NCI-H510A treated with DMSO at 0.1 percent for 48 hours (cell line): ENCODE measurements at places on chromosomes 6 and 20.

- no peak for DNase-seq
Measured at GRCh38 chr20:20317195-20317594, 50.7 kb upstream of the INSM1 start.

GRCh38 chr20:60215816-60216730 lies 257.9 kb downstream of the CDH26 start:
- no peak for DNase-seq

DNA sequence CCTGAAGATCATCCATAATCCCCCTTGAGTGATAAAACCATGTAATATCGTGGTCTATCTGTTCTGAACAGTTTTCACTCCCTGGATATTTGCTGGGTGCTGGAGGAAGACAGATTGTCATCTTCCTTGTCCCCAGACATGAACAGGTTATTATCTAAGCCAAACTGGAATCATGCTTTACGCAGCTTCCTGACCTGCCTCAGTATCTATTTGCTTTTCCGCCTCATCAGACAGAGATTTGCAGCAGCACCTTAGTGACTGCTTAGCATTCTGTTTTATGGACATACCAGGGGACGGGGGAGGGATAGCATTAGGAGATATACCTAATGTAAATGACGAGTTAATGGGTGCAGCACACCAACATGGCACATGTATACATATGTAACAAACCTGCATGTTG lies 124.6 kb downstream of the SLC23A2 start:
- peak; percentile 77 for DNase-seq

DNA sequence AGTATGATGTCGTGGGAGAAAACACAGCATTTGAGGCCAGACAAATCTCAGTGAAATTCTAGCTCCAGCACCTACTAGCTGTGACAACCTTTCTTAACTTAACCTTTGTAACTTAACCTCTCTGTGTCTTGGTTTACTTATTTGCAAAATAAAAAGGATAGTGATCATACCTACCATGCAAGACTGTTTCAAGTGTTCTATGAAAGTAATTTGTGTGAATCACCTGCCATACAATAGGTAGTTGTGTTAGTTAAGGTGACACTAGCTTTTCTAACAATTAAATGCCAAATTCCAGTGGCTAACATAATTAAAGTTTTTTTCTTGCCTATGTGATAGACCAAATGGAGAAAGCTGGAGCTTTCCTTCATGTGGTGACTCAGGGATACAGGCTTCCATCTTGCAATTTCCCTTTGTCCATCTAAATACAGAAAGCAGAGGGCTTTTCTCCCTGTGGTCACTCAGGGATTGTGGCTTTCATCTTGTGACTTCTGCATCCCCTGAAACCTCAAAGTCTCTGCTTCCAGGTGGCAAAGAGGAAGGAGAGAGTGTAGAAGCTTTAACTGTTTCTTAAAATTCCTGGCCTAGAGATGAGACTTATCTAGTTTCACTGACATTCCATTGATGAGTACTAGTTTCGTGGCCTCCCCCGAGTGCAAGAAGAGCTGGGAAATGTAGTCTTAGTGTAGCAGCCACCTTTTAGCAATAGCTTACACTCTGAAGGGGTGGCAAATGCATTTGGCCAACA lies 311.4 kb downstream of the CLIC5 start:
- no peak for DNase-seq

DNA sequence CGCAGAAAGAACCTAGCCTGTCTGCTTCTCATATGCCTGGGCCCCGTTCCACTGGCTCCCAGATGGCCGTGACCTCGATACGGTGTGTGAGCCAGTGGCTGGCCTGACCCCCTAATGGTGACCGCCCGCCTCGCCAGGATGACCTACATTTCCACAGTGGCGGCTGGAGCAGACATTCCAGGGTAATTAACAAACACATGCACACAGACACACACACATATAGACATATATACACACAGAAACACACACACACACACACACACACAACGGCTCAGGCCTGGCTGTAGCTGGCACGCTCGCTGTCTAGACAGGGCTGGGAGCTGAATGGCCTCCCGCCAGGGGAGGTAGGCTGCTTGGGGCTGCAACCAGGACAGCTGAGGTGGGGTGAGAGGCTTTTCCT lies 227.1 kb downstream of the ANKRD60 start:
- DNase-seq: no peak

DNA sequence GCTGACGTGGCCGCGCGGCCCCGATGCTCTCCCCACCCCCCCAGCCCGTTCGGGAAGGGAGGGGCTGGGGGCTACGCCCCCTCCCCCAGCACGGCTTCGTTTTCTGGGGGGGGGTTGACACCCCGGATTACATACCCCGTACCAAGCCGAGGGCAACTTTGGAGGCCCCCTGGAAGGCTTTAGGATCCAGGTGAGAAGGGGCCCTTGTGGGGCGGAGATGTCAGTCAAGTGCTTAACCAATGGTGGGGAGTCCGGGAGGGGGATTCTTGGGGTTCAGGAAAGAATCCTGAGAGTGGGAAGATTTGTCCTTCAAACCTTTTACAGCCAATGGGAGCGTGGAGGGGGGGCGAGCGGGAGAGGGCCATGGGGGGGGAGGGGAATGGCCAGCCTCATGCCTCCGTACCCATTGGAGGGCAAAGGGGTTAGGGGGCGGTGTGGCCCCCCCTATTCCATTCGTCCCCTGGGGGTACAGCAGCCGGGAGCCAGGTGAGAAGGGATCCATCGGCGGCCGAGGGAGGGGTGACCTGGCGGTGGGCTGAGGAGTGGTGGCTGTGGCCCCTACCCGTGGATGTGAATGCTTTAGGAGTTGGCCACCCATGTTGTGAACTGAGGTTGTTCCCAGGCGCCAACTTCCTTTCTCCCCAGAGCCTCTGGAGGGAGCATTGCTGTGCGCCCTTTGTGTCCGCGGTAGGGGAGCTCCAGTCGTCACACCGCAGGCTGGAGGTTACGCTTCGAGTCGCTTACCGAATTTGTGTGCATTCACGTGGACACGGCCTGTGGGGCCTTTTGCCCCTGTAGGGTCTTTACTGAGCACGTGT lies 682 bp downstream of the BRD2 start:
- DNase-seq: peak; percentile 84

DNA sequence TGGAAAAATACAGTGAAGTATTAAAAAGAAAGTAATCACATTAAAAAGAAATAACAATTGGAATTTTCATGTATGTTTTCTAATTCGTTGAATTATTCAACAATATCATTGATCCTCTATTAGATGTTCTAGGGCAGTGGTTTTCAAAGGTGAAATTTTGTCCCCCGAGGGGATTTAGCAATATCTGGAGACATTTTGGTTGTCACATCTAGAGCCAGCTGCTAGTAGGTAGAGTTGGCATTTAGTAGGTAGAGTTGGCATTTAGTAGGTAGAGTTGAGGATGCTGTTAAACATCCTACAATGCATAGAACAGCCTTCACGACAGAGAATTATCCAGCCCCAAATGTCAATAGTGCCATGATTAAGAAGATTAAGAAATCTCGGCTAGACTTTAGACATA lies 173.7 kb downstream of the BCAS1 start:
- DNase-seq: no peak

DNA sequence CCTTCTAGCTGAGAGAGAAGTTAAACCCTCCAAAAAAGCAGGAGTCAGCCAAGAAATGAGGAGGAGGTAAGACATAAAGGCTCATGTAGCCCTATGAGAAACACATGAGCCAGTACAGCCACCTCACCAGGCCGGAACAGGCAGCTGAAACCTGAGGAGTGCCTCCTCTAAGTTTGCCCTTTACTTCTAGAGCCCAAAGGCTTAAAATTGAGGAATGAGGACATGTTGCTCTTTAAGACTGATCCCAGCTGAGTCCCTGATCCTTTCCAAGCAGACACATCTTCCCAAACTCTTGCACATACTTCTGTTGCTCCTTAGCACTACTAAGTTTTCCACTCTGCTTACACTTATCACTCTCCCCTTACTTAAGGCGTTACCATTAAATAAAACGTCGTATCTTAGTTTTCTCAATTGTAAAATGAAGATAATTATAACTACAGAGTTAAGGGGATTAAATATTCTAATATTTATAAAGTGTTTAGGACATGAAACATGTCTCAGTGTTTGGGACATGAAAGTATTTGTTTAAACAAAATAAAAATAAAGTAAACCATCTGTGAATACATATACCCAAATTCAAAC lies 124.0 kb downstream of the OGFRL1 start:
- DNase-seq: no peak

- DNase-seq: no peak
Measured at GRCh38 chr6:132445201-132445951, 44.1 kb upstream of the MOXD1 start.

DNA sequence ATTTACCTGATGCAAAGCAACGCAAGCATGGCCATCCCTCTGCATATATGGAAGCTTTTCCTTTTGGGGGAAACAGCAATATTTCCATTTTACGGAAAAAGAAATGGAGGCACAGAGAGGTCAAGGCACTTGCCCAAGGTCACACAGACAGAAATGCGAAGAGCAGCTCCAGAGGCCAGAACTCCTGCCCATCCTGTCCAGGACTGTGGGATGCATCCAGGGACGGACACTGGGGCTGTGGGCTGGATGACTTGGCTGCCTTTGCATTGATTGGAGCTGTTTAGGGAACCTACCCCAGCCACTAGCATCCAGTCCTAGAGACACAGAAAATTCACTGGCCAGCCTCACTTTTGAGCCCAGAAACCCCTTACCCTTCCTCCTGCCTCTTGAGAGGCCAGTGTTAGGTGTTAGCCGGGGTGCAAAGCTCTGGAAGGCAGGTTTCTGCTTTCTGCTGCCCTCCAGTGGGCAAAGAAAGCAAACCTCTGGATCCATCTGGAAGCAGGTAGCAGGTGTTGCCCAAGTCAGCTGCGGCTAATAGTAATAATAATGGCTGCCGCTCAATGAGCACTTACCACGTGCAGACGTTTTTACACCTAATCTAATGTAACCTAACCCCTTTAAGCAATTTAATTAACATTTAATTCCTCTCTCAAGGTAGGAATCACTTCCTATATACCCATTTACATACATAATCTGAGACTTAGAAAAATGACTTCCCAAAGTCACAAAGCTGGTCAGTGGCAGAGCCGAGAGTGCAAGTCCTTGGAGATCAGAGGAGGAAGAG lies 31.7 kb upstream of the CCN5 start:
- peak; percentile 78 for DNase-seq
